Tongue (tissue), 3 donors: ENCODE measurements at places on chromosomes 5 and 9. TPM values are rescaled to one million over a fixed set of nuclear protein-coding genes. Genes with fewer than 3 reads are reported as not detected.

Gene GCNT4
- 0.82 TPM for total RNA-seq

Gene TRPM6
- 0.72 TPM for total RNA-seq

Gene CER1
- total RNA-seq: not detected

Gene HMMR
- total RNA-seq: 17.7 TPM

Gene CDH18
- 0.62 TPM for total RNA-seq

Gene OR1Q1
- not detected for total RNA-seq

GRCh38 chr5:5752844-5753243 lies 330.4 kb downstream of the ICE1 start:
- DNase-seq: no peak

- no peak for DNase-seq
These were observed 131.8 kb upstream of the IER5L start for GRCh38 chr9:129309906-129310305.

GRCh38 chr5:126811515-126812198 lies 34.7 kb downstream of the LMNB1 start:
- DNase-seq: no peak

- DNase-seq: peak; percentile 73
These were observed 24.8 kb upstream of the ERAP2 start for GRCh38 chr5:96851312-96852062.

DNA sequence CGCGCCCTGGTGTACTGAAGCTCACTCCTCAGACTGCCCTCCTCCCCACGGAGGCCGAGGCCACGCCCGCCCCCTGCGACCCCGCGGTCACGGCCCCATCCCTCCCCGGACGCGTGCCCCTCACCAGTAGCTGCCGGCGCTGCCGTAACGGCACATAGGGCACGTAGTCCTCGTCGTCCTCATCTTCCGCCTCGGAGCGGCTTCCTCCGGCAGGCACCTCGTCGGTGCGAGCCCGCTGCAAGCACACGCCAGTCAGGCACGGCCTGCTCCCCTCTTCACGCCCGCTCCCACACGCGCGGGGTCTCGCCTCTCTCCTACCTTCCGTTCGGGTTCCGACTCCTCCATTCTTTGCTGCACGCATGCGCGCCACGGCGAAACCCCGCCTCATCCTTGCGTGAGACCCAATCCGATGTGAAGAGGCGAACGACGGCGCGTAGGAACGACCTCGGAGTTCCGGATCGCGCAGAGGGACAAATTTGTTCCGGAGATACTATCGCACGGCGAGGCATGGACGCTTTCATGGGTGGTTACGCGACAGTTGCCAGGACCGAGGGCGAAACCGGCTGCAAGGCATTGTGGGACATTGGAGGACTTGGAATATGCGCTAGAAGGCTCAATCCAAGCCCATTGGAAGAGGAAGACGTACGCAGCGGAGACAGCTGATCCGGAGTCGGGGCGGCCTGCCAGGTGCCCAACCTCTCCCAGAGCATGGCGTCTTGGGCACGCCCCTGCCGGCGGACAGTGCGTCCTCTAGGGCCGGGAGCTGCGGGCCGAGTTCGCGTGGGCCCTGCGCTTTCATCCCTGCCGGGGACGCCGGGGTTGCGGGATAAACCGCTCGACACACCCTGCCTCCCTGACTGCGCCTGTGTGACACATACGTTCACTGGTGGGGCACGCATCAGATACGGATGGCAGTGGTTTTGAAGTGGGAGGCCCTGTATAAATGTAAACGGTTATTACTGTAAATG lies at the start of gene DDX41:
Gene DDX41, minus strand, starts transcription at position 361 of the 968 bp plus-strand sequence. Its CDS starts 16 bp downstream, at position 345.
- peak; percentile 99 for DNase-seq

DNA sequence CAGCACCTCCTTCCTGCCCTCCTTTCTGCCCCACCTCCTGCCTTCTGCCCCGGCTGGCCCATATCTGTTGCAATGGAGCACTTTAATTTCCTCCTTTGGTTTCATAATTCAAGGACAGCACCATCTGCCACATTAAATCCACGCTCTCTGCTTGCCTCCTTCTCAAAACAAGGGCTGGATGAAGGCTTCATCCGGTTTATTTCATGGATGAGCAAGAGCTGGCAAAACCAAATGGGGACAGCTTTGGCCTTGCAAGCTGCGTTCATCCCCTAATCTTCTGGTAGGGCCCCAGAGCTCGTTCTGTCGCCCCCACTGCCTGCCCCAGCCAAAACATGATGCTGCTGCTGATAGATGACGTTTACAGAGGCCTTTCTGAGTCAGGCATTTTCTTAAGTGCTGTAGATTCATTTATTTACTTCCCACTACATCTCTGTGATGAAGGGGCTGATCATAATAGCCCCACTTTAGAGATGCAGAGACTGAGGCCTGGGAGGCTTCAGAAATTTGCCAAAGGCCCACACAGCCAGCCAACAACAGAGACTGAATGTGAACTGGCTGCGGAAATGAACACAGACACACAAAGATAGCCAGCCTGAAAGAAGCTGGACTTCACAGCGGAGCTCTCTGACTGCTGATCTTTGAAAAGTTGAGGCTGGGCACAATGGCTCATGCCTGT lies 115.6 kb upstream of the CPEB4 start:
- peak; percentile 36 for DNase-seq

DNA sequence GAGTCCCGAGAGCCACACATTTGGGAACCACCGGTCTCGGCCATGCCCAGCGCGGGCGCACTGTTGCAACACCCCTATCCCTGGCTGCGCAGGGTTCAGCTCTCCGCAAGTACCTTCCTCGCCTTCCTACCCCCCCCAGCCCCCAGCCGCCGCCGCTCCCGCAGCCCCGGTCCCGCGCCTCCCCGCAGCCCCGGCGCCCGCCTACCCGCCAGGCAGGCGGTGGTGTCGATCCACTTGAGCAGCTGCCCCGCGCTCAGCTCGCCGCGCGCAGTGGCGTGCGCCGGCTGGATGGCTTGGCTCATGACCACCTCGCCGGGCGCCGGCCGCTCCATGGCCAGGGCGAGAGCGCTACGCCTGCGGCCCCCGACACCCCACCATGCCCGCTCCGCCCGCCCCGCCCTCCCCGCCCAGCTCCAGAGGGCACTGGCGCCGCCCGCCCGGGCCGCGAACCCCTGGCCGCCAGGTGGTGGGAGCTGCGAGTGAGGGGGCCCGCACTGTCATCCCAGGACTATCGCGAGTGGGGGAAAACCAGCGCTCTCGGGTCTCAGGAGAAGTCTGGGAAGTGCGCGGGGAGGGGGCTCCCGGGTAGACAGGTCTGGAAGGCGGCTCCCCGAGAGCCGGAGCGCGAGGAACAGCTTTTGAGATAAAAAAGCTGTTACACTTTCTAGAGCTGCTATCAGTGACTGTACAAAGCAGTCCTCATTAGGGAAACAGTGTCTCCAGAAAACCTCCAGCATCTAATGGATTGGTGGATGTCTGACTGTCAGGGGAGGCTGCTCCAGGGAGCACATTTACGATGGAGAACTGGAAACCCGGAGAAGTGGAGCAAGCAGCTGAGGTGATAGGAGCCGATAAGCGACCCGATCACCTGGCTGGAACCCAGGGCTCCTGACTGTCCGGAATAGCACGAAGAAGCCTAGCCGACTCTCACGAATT lies at the start of gene ACOT12:
Gene ACOT12, minus strand, starts transcription at position 352 of the 936 bp plus-strand sequence. Its CDS starts 20 bp downstream, at position 332.
- DNase-seq: peak; percentile 32

GRCh38 chr5:34673463-34674125 lies 17.5 kb downstream of the RAI14 start:
- no peak for DNase-seq

GRCh38 chr5:67063791-67064190 lies 132.8 kb downstream of the CD180 start:
- no peak for DNase-seq

GRCh38 chr5:174482607-174483024 lies 241.8 kb upstream of the MSX2 start:
- no peak for DNase-seq

DNA sequence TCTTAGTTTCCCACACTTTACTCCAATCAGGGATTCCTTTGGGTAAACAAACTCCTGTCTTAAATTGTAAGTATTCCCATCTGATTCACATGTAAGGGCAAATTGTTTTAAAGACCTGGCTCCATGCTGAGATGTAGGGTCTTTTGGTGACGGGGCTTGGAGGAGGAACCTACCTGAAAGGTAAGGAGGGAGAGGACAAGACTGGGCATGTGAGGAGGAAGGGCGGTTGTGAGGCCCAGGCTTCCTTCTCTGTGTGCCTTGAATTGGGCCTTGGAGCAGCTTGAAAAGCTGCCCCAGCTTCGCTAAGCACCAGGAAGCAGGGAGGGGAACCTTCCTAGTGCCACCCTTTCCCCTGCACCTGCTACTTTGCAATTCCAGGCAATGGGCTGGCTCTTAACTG lies 86.8 kb downstream of the C9orf152 start:
- no peak for DNase-seq

DNA sequence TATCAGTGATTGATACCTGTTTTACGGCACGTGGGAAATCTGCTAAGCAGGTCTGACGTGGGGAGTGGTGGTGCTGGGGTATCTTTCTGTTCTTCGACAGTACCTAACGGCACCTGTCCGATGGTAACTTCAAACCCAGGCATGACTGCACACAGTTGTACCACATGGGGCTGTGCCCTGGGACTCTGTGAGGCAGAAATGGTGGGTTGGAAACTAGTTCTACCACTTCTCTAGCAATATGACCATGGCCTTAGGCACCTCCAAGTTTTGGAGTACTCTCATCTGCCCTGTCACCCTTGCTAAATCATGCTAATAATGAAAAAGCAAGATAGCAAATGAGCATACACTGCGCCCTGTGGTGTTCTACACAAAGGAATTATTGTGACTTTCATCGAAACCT lies 30.9 kb downstream of the EPB41L4B start:
- DNase-seq: no peak

DNA sequence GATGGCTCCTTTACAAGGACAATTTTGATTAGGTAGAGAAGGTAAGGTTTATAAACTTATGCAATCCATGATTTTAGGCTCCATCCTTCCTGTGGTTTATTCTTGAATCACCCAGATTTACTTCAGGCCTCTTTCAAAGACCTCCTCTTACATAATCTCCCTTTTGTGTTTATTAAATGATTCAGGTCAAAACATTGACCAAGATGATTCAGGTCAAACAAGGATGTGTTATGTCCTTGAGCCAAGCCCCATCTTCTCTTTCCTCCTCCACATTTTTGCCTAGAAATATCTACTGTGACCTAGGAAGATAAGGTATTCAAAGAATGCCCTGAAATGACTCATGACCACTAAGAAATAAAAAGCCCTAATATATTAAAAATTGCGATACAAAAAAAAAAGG lies 31.8 kb upstream of the TLR4 start:
- no peak for DNase-seq

- no peak for DNase-seq
These were observed 181.6 kb downstream of the AP3B1 start for GRCh38 chr5:78112931-78113330.

- DNase-seq: no peak
These were observed 638.8 kb upstream of the WWC1 start for GRCh38 chr5:167652690-167653089.

- no peak for DNase-seq
These were observed 16.7 kb downstream of the ITGA1 start for GRCh38 chr5:52804387-52804791.

- DNase-seq: no peak
These were observed 320.1 kb downstream of the MLLT3 start for GRCh38 chr9:20302197-20302596.

GRCh38 chr9:127187231-127187956 lies 65.0 kb upstream of the ANGPTL2 start:
- peak; percentile 89 for DNase-seq

- peak; percentile 46 for DNase-seq
These were observed 24.2 kb downstream of the HMCN2 start for GRCh38 chr9:130289711-130290241.

DNA sequence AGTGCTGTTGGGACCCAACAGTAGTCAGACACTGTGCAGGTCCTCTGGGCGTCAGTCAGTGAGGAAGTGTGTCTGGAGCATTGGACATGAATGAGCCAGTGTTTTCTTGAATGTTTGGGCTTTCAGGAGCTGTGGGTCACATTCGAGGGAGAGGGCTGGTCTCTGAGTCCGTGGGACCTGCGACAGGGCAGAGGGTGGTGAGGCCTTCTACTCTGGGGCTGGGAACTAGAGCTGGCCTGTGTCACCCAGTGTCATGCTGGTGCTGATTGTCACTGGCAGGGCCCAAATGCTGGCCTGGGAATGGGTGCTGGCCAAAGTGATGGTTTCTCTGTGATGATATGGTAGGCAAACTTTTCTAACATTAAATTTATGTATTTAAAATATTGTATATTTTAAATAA lies 10.3 kb downstream of the POLR1E start:
- no peak for DNase-seq

GRCh38 chr9:123500336-123500735 lies 144.3 kb downstream of the CRB2 start:
- no peak for DNase-seq

DNA sequence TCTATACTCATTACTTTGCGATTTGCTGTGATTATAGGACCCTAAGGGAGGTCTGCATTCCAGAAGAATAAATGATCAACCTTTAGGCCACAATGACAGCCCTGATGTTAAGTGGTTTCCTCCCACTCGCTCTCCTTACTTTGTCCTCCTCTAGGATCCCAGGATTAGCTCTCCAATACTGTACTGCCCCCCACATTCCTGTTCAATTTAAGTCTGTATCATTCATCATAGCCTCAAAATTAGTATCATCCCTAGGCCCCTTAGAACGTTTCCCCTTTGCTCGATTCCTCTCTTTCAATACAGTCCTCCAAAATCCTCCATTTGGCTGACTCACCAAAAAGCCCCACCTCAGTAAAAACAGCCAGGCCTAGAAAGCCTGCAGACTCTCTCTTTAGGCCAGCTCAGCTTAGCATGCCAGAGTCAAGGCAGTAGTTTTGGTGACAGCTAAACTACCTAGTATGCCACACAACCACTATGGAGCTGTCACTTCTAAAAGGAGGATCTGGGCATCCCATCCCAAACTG lies 24.4 kb downstream of the RNF145 start:
- DNase-seq: no peak

- no peak for DNase-seq
These were observed 25.3 kb upstream of the ADAMTS2 start for GRCh38 chr5:179370490-179371120.

DNA sequence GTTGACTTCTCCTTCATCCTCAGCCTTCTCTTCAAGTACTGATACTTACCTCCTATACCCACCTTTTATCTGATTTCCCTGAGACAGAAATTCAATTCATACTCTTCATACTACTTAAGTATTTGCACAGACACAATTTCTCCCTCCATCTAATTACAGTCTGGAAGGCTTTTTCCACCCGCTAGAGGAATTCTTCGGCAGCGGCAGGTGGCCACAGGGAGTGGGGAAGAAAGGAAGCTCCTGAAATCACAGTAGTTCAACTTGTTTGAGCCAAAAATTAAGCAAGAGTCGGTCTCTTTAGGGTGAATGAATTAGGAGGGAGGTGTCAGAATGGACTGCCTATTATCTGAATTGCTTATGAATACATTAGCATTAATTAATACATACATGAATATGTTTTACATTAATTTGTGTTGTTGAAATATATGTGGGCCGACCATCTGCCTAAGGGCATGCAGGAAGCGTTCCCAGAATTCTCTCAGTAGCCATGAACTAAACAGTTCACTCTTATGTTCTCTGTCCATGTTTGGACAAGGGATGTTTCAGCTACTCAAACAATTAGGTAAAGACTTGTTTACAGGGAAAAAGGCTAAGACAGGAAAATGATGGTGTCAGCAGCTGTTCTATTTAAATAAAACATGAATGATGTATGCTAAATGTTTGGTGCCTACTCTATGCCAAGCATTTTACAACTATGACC lies 101.4 kb upstream of the SMARCA2 start:
- no peak for DNase-seq

GRCh38 chr9:95831810-95832209 lies 43.7 kb upstream of the ERCC6L2 start:
- DNase-seq: no peak

- no peak for DNase-seq
These were observed 1.2 kb downstream of the SLC24A2 start for GRCh38 chr9:19787672-19788071.
